Urothelium cell line (cell line): ENCODE measurements at places on chromosomes 2 and 18.
A peak's percentile ranks its signal among the peaks of the same experiment; 100 is the strongest.

DNA sequence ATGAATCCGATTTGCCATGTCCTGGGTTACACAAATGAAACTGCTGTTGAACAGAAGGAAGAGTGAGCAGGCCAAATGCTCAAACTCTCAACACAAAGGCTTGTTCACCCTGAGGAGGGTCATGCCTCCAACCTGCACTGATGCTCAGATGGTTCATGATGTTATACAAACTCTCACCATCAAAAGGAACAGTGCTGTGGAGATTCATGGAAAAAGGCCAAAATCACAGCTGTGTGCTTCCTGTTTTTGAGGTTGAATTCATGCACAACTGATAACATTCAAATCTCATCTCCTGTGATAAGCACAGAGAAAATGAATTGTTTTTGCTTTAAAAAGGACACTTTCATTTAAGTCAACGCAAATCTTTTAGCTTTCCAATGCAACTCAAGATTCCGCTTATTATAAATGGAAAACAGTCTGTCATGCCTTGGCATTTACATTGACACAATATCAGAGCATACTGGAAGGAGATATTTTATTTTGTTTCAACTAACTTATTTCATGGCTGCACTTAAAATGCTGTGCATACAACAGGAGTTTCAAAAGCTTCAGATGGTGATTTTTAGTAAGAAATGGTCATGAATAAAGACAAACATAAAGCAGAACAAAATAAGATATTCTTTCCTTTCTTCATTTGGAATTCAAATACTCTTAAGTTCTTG lies 22.2 kb upstream of the TTN start:
- no peak for DNase-seq

DNA sequence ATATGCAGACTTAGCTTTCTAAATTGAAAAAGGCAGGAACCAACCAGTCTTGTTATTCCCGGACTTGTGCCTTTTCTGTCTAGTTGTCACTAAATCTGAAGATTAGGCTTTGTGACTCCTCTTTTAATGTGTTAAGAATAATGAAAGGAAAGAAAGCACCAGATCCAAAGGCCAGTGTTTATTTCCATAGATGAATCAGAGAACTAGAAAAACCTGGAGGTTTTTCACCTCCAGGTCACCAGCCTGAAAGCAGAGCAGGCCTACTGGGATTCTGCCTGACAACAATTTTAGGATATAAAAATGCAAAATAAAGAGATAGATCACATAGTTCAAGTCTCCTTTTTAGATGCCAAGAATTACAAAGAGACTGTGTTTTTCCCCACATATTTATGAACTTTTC lies 160.4 kb downstream of the GULP1 start:
- DNase-seq: no peak

- no peak for DNase-seq
These were observed 162.3 kb upstream of the TMEM200C start for GRCh38 chr18:6057604-6058003.

- DNase-seq: peak; percentile 38
These were observed 143.5 kb upstream of the LMAN1 start for GRCh38 chr18:59502274-59503175.

DNA sequence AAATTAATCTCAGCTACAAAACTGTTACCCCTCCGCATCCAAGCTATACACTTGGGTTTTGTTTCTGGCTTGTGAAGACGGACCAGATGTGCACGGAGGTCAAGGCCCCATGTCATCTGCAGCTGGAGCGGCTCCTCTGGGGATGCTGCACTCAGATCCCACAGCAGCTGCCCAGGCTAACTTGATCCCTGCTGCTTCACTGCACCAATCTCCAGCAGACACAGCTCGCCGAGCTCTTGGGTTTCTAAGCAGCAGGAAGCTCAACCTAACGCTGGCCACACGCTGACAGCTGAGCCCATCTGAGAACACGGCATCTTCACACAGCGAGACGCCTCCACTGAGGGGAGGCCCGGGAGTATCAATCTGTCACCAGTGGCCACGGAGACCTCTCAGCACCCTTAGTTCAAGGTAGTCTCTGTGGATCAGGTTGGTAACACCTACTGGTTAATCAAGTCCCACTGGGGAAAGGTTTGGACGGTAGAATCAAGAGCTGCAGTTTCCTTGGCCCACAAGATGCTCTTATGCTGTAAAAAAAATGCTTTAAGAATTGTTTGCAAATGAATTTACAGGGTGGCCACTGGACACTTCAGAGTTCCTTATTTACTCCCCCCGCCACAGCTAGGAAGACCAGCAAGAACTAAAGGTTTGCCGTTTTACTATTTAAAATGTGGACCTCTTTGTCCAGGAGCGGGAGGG lies 67.5 kb downstream of the EMILIN2 start:
- DNase-seq: no peak
